ENCODE measurements at places on chromosomes 11 and 22.

- DNase-seq: no peak
These were observed 36.2 kb downstream of the CYTH4 start for GRCh38 chr22:37318364-37319109.

- no peak for DNase-seq
These were observed 334.6 kb downstream of the MN1 start for GRCh38 chr22:27466778-27467438.

- DNase-seq: no peak
These were observed 29.9 kb downstream of the EIF3F start for GRCh38 chr11:8017071-8017470.

- DNase-seq: no peak
These were observed 46.3 kb downstream of the TRAF6 start for GRCh38 chr11:36463781-36464180.

GRCh38 chr11:64150481-64151239 is 15.3 kb downstream of the MACROD1 start:
- no peak for DNase-seq

DNA sequence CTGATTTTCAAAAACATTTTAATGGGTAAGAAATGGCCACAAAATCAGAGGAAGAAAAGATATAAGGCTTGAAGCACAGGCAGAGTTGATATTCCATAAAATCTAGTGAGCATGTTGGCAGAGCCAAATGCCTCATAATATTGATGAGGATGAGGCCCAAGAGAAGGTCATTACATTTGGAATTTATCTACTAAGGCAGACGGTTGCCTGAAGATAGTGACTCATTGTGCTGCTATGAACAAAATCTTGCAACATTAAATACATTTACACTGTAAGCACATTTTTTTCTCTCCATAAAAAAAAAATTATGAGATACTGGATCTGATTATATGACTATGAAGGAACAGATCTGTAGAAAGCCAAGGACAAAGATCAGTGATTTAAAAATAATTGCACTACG is 881.4 kb upstream of the CHORDC1 start:
- no peak for DNase-seq

GRCh38 chr22:20563941-20564371 is 56.5 kb downstream of the MED15 start:
- no peak for DNase-seq

DNA sequence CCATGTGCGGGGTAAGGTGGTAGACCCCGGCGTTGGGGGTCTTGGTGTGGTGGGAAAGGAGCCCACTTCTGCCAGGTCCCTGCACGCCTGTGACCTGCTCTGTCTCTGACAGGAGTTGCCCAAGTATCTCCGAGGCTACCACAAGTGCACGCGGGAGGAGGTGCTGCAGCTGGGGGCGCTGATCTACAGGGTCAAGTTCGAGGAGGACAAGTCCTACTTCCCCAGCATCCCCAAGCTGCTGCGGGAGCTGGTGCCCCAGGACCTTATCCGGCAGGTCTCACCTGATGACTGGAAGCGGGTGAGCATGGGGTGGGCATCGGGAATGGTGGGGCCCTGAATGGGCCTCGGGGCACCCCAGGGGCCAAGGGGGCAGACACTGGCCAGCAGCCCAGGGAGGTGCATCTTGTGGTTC is 83.0 kb downstream of the MYO7A start:
- no peak for DNase-seq

DNA sequence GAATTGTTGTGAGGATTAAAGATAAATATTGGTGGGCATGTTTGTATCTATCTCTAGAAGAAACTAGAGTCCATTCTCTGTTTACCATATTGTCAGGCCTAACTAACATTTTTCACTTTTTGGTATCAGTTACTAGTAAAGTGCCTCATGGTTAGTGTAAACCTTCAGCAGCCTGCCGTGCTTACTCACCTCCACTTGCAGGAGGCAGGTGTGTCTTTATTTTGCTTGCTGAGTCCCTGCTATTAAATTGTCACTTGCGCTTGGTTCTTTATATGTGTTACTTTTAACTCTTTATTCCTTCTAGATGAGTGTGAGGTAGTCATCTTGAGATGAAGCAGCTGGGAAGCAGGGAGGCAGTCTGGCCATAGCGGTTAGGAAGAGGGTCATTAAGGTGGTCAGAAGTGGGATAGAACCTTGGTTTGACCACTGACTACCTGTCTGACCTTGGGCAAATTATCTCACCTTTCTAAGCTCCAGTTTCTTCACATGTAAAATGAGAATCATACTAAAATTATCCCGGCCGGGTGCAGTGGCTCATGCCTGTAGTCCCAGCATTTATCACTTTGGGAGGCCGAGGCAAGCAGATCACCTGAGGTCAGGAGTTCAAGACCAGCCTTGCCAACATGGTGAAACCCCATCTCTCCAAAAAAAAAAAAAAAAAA is 21.2 kb downstream of the PPP6R3 start:
- DNase-seq: no peak

DNA sequence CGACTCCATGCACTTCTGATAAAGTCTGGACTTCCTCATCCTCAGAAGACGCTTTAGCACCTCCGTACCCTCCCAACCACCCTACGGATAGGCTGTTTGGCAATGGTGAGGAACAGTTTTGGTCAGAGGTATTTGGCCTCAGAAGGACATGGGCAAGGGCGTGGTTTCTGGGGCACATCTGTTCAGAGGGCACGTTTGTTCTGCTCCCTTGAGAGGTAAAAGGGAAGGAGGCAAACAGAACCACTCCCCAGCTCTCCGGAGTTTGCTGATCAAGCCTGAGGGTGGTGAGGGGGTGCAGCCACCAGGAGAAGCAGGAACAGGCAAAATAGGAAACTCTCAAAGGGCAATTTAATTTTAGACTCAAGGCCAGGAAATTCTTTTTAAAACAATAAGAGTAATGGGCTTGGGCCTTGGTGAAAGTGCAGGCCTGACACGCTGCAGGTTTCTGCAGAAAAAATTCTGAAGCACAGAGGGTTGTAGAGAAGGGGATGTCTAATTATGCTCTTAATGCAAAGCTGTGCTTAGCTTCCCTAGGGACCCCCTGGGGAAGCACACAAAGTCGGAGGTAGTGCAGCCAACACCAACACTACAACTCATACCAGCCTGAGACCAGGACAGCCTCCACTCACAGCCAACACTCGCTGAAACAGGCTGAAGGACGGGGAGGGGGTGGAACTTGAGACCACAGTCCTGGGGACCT is 23.3 kb downstream of the ETS1 start:
- no peak for DNase-seq

Measured in NCI-H524 (cell line).